ENCODE measurements at places on chromosomes 16 and 17.

- no peak for DNase-seq
Observed at GRCh38 chr17:75244133-75244866, 17.1 kb downstream of the GGA3 start.

DNA sequence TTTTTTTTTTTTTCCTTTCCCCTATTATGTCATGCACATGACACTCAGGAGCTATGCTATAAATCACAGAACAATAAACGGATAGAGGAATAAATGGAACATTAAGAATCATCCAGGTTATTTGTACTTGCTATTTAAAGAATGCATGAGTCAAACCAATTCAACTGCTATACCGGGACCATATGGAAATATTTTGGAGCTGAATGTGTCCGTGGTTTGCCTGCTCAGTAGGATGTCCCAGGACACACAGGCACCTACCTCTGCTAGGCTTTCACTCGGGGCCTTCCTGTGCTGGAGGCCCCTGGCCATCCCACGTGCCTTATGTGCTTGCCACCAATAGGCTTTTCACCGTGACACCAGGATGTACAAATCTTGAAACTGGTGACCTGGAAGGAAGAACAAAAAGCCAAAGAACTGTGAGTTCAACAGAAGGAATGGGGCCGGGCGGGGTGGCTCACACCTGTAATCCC lies 15.3 kb upstream of the SEC14L1 start:
- DNase-seq, result no peak

DNA sequence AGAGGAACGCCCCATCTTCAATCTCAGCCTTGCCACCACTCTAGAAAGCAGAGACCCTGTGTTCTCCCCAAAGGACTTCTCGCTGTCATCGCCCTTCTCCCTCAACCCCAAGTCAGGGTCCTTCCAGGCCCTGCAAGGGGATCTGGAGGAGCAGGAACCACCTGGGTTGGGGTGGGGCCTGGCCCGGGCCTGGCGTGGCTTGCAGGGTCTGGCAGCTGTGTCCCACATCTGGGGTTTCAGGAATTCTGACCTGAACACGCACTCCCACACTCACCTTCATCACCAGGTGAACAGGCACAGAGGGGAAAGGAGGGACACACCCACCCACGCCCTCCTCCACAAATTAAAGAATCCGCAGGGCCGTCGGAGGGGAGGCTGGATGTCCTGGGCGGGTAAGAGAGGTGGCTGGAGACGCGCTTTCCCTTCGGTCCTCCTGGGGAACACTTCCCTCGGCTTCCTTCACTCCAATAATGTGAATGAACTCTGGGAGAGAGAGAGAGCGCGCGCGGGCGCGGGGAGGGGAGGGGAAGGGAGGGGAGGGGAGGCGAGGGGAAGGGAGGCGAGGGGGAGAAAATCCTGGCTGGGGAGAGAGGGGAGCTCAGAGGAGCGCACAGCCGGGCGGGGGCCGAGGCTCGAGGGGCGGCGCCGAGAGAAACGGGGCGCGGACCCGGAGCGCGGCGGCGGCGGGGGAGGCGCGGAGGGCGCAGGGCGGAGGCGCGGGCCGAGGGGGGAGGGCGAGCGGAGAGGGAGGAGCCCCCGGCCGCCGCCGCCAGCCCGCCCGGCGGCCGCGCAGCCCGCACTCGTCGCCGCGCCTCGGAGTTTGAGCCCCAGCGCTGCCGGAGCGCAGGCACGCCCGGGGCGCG lies at the start of gene CACNG4:
Gene CACNG4, plus strand, starts transcription at position 799 of the 863 bp plus-strand sequence. CDS start 205 bp downstream, outside the sequence.
- peak; percentile 90 for DNase-seq

DNA sequence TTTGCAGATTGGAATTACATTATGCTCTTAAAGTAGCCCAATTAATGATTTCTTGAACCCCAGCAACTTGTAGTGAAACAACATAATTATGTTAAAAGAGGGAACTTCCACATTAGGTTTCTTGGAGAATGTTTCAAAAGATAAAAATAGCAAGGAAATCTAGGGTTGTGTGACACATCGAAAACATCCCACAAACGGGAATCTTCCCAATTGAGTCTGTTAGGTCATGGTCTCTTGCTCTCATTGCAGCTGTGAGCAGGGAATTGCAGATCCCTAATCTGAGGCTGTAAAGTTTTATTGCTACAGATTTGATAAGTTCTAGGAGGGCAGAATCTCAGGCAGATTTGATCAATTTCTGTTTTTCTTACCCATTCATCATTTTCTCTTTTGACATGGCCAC lies 6.7 kb upstream of the LPO start:
- no peak for DNase-seq

GRCh38 chr16:15404792-15405191 lies 9.2 kb downstream of the MPV17L start:
- DNase-seq, result no peak

GRCh38 chr16:86414991-86415740 lies 95.2 kb upstream of the FOXF1 start:
- DNase-seq, result no peak
